ENCODE measurements at places on chromosomes 6 and 20.

DNA sequence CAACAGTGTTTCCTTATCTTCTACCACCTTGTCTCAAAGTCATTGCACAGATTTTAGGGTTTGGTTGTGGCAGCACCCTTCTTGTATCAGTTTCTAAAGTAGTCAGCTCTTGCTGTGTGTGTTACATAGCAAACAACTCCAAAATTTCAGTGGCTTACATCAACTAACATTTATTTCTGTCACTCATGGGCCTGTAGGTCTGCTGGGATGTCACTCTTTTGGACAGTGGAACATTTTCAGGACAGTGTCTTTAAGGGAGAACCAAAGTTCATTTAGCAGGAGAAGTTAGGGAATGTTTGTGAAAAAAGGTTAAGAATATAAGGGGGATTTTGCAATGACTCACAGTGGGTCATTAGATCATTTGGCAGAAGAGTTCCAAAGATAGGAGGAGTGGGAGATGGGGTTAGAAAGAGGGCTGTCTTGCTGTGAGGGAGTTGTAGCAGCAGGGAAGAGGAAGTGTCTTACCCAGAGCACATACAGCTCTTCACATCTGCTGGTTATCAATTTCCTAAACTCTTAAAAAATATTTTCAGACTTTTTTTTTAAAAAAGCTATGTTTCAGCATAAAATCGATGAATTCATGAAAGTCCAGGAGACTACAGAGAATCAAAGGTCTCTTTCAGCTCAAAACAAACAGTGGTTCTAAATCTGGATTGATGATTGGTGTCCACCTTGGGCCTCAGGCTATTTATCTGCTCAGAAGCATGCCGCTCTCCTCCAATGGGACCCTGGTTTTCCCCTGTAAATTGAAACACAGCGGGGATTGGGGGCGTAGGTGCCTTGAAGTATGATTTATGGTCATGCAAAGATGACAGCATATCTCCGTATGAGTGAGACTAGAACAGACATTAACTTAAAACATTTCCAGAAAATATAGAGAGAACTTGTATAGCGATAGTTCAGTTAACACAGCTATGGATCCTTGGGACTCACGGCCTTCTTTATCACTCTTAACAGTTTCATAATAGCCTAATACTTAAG is 117.3 kb downstream of the B3GAT2 start:
- no peak for DNase-seq

- no peak for DNase-seq
These were observed 52.1 kb downstream of the HNF4A start for GRCh38 chr20:44407402-44408184.

GRCh38 chr6:18118330-18118729 is 4.1 kb downstream of the NHLRC1 start:
- no peak for DNase-seq

GRCh38 chr6:43798688-43799444 is 28.9 kb downstream of the VEGFA start:
- no peak for DNase-seq

GRCh38 chr6:113560908-113561307 is 296.2 kb upstream of the MARCKS start:
- no peak for DNase-seq

- DNase-seq = peak; percentile 36
These were observed 1.3 kb downstream of the KPNA5 start for GRCh38 chr6:116682334-116682712.

DNA sequence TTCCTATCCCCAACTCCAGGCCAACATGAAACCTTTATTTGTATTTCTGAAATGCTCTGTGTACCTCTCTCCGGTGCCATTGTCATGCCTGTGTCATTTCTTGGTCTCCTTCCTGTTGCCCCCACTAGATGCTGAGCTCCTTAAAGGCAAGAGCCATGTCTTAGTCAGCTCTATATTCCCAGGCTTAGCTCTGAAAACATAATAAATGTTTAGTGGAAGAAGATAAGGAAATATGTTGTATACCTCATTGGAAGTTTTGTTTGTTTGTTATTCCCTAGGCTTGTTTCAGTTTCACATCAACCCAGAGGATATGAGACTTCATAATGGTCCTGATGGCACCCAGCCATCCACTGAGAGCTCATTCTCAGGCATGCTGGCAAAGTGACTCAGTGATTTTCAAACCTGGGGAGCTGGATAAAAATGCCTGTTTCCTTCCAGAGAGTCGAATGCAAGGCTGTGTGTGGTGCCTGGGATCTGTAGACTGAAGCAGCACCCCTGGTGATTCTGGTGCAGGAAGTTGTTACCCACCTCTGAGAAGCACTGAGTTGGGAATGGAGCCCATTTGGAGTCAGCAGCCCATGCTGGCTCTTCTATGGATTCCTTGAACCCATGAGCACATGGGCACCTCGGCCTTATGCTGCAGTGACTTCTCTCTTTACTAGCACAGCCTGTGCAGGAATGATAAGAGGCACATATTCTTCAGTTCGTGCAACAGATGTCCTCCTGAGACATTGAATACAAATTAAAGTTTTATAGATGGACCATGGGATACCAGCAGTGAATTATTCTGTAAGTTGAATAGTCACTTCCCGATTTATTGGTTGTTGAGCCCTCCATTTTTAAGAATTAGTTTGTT is 205.2 kb downstream of the FARS2 start:
- DNase-seq = no peak

DNA sequence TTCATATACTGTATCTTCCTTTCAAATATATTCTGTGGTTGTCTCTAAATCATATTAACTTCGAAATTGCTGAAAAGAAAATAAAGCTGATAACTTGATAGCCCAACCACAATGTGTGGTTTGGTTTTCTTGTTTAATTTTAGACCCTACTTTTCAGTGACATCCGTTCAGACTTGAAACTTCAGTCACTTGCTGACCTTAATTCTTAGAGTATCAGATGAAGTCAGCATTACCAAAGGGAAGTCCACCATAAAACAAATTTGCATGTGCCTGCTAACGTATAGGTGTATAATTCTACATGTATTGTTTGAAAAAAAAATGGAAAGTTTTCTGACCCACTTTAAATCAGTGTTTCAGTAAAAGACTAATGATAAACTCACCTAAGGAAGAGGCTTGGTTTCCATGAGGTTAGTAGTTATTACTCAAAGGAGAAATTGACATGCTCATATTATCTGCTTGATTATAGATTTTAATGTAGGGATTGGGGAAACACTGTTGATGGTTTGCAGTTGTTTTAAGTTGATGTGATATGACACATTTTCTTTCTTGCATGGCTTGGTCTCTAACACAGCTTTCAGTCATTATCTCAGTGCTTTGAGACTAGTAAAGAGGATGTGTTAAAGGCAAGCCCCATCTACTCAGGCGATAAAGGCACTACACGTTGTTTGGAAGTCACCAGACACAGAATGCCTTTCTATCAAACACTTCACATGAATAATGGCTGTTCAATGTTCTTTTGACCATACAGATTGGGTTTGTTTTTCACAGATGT is 5.2 kb upstream of the IL17A start:
- no peak for DNase-seq

DNA sequence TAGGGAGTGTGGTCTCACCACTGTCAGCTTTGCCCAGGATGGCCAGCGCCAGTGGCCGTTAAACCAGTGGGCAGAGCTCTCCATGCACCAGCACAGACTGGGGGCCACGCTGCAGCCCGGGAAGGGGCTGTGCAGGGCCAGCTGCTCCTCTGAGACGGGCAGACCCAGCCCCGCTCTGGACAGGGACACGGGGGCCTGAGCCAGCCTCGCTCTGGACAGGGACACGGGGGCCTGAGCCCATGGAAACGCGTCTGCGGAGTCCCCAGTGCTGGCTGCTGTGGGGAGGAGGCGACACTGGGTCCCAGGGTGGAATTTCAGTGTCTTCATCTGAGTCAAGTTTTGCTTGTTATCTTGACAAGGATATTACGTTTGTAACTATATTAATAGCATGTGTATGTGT is 402.7 kb downstream of the CDH4 start:
- DNase-seq = no peak

DNA sequence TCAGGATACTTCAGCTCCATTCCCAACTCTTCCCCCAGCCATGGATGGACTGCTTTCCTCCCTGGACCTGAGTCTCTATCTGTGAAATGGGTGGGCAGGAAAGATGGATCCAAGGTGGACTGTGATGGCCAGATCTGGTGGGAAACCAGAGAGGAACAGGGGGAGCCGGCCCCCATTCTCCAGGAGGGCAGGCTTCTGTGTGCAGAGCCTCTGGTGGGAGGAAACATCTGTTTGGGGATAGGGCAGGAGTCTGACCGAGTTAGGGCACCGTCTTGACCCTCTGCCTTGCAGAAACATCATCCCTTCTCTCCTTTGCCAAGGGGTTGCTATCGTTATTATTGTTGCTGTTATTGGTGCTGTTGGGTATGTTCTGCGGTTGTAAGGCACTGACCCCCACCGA is 91.5 kb downstream of the TOX2 start:
- DNase-seq = no peak

DNA sequence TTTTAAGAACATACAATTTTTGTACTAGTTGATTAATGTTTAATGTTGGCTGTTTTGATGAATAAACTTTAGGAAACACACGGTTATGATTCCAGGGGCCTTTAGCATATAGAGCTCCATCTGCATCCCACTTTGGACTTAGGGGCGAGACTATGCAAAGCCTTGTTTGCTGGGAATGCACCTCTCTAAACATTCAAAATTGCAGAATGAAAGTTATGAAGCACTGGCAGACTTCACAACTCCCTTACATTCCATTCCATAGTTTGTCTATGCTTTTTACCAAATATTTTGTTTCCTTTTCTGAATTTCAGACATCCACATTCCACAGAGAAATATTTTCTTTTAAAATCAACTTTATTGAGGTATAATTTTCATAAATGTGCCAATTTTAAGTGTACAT is 10.3 kb upstream of the TCP11 start:
- no peak for DNase-seq

- no peak for DNase-seq
These were observed 82.2 kb upstream of the PAX1 start for GRCh38 chr20:21623074-21623780.

DNA sequence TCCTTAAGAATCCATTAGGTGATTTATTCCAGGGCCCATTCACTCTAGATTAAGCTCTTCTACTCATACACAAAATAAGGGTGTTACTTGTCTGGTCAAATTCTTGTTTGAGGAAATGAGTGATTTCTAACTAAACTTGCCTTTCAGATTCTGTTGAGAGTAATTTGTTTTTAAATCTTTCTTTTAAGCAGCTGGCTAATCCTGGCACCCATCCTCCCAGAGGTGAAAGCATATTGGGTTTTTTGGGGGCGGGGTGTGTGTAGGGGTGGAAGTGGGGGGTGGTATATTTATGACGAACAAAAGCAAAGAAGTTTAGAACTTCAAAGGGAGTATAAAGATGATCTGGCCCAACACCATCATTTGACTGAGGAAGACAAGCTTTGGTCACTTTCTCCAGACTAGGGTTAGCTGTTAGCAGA is 94.7 kb downstream of the RTN4IP1 start:
- DNase-seq = no peak

- DNase-seq = no peak
These were observed 237.1 kb downstream of the SMOC2 start for GRCh38 chr6:168678077-168678476.

DNA sequence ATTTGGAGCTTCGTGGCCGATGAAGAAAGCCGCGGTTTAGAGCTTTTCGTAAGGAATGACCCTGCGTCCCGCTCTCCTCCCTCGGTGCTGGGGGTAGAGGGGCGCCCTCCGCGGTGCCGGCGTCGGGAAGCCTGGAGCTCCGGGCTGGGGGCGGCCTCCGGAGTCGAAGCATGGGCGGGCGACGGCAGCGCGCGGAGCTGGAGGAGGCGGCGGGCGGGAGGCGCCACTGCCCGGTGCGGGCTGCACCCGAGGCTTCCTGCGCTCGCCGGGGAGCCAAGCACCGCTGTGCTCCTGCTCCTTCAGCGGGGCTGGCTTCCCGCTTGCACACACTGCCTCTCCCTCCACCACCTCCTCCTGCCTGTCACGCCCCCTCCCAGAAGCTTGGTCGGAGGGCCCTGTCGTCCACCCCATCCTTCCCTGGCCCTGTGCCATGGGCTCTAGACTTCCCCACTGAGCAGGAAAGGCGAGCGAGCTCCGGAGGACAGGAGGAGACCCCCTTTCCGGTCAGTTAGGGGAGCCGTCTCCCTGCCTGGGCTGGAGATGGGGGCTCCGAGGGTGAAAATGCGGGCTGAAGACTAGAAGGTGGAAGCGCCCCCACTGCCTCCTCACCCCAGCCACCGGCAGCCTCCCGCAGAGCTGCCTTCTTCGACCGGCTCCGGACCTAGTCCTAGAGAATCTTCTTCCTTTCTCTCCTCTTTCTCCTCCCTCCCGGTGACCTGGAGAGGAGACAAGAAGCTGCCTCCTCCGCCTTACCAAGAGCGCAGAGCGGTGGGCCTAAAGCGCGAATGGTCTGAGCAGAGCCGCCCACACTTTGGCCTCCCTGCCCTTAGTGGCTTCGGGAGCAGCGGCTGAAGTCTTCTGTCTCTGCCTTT is 1.8 kb downstream of the CDH4 start:
- DNase-seq = no peak

GRCh38 chr20:3420211-3420707 is 12.8 kb upstream of the DNAAF9 start:
- no peak for DNase-seq

- no peak for DNase-seq
These were observed 58.3 kb upstream of the TSHZ2 start for GRCh38 chr20:52913650-52914387.

DNA sequence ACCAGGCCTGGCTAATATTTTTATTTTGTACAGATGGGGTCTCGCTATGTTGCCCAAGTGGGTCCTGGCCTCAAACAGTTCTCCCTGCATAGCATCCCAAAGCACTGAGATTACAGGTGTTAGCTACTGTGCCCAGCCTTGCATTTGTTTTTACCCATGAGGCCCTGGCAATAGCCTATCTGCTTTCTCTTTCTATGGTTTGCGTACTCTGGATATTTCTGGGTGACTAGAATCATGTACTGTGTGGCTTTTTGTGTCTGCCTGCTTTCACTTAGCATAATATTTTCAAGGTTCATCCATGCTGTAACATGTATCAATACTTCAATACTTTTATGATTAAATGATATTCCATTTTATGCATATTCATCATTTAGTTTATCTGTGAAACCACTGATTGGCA is 451.7 kb downstream of the GRIK2 start:
- DNase-seq = no peak

DNA sequence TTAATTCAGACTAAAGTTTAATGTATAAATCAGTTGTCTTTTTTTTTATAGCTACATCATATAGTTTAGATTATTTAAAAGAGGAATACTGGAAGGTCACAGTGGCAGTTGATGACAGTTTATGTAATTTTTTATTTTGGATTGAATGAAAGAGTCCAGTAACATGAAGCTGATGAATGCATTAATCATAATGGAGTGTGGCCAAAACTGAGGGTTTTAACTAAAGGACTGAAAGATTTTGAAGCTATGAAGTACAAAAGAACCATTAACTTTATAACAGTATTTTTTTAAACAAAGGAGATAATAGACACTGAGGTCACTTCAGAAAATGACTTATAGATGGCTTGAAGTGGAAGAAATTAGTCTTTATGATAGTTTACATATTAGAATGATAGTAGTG is 41.3 kb downstream of the TRMT11 start:
- no peak for DNase-seq

GRCh38 chr6:129981598-129981997 is 36.8 kb upstream of the L3MBTL3 start:
- no peak for DNase-seq

- peak; percentile 9 for DNase-seq
These were observed at the start of gene KCNK15 for GRCh38 chr20:44745598-44746366. Gene KCNK15, plus strand, starts transcription at chr20:44745865. Its CDS starts 46 bp downstream, at chr20:44745911.

GRCh38 chr6:113437566-113437965 is 419.6 kb upstream of the MARCKS start:
- DNase-seq = no peak

Data from activated gamma-delta T cell treated with Interleukin-2 at 50 U/mL for 16 hours (primary cell).